ENCODE measurements at places on chromosomes 7 and 10.

DNA sequence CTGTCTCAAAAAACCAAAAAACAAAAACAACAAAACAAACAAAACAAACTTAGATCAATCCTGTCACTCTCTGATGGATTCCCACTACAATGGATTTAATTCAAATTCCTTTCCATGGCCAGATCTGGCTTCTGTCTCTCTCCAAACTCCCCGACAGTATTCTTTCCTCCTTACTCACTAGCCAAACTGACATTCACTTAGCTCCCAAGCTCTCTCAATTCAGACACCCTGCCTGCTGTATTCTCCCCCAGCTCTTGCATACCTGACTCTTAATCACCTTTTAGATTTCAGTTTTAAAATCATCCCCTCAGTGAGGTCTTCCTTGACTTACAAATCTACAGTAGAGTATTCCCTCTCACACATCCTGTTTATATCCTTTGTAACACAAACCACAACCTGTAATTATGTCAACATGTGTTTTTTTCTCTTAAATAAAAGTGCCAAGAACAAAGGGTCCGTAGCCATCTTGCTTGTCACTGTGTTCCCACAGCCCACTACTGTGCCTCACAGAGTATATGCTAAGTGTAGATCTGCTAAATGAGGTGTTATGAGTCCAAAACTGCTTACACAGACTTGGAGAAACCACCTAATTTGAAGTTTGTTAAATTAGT, 14.4 kb downstream of the HERPUD2 start:
- DNase-seq: no peak

DNA sequence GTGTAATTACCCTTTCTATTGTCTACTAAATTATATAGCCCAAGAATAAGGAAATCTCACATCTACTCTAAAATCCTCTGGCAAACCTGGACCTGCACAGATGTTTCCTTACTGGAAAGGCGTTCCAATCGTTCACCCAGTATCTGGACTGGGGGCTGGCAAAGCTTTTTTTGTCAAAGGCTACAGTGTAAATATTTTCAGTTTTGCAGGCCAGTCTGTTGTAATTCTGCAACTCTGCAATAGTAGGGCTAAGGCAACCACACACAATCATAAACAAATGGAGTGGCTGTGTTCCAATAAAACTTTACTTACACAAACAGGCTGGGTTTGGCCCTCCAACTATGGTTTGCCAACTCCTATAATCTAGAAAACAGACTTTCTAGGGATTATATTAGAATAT, 56.2 kb downstream of the GLI3 start:
- peak; percentile 89 for DNase-seq

DNA sequence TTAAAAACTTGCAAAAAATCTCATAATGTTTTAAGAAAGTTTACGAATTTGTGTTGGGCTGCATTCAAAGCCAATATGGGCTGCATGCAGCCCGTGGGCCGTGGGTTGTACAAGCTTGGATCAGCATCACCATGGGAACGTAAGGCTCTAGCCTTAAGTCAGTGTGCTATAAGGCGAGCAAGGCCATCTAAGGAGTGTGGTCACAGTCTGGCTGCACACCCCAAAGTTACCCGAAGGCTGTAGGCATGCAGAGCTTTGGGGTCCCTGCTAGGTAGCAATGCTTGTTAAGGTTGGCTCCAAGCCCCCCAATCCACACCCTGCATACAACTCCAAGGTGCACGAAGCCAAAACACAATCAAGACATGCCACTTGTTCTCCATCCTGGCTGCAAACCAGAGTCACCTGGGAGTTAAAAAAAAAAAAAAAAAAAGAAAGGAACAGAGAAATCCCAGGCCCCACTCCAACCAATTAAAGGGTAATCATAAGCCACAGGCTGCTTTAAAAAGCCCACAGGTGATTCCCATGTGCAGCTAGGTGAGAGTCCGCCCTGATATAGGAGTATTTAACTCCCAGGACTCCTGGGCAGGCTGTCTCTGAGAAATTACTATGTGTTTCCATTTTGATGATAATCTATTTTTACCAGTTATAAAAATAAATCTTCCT, 8.5 kb upstream of the PNLIPRP2 start:
- DNase-seq: no peak

DNA sequence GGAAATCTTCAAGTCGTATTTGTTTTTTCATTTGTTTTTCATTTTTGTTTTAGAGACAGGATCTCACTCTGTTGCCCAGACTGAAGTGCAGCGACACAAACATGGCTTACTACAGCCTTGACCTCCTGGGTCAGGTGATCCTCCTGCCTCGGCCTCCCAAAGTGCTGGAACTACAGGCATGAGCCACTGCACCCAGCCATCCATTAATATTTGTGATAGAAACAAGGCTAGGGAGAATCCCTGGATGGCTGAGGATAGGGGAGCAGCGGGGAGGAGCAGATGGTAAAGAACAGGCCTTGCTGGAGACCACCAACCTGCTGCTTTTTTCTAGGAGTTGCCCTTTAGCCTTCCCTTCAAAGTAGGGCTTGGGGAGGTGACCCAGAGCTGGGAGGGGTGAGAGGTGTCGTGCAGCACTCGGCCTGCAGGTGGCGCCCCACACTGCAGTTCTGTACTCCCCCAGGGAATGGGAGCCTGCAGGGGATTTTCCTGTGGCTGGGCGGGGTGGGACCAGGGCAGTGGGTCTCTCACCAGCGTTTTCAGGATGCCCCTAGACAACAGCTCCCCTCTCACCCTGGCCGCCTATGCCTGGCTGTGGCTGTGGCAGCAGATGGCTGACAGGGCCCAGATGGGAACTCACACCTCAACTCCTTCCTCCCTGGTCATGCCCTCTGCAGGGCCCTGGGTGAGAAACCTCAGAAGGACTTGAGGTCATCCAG, 12.6 kb upstream of the CDH23 start:
- DNase-seq: peak; percentile 14

DNA sequence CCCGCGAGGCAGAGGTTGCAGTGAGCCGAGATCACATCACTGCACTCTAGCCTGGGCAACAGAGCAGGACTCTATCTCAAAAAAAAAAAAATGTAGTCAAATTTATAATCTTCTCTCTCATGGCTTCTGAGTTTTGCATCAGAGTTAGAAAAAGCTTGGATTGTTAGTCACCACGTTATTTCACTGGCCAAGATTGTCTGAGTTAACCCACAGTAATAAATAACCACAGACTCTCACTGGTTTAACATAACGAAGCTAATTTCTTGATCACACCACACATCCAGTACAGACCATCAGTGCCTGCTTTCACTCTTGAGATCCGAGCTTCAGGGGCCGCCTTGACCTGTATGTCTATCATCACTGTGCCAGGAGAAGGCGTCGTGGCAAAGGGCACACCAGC, 116.8 kb upstream of the JCAD start:
- DNase-seq: peak; percentile 52

- no peak for DNase-seq
Observed at GRCh38 chr10:125231813-125232475, 71.6 kb upstream of the CTBP2 start.

DNA sequence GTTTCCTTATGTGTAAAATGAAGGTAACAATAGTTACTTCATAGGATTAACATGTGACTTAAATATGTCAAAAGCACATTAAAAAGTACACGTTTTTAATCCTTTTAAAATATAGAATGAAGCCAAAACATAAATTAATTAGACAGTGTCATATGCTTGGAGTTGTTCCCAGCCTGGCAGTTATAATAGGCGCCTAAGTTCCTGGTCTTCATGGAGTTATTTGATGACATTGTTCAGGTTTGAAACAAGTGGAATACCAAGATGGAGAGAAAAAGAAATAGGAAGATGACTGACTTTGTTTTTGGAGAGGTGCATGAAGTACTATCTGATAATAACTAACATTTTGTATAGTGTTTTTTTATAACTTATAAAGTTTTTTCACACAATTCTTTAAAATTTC, 67.3 kb downstream of the ZNRF2 start:
- no peak for DNase-seq

DNA sequence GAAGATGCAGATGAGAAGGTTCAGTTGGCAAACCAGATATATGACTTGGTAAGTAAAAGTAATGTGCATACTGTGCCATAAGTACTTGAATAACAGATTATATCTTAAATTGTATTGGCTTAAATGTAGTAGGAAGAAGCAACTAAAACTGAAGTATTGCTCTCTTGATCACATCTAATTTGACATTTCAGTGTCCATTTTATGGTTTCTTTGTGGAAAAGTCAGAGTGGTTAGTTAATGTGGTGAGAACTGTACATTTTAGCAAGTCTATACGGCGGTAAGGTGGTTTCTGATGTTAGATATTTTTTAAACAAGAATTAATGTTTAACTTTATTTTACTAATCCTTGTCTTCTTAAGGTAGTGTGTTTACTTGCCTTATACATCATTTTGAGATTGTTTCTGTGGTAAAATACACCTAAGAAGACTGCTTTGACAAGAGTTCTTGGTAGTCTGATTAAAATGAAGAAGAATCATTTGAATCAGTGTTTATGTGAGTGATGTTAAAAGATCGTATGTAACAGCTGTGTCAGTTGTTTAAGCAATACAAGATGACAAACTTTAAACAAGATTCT, 5.1 kb downstream of the ING3 start:
- DNase-seq: no peak

DNA sequence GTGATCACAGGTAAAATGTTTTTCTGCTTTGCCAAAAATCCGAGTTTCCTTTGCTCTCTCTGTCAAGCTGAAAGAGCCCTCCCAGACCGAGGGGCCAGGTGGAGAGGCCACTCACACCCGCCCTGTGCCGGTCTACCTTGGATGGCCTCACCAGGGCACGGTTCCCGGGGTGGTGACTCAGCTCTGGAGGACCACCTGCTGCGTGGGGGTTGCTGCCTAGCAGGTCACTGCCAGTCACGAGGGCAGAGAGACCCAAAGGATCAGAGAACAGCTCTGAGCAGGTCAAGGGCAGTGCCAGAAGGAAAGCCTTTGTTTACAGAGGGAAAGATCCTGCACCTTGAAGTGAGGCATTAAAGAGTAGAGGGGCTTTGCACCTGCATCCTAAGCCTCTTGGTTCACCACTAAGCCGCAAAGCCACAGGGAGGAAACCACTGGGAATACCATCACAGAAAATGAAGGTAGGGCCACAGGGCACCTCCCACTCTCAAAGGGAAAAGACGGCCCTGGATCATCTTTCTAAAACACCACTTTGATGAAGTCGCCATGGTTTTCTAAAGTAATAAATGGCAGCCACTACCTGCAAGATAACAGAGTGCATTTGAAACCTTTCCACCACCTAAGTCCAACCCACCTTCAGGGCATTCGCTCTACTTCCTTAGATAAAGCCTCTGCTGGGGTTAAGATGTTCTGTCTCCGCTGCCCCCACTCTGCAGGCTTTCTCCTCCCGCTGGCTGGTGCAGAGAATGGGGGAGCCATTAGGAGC, 160.3 kb upstream of the KLF14 start:
- peak; percentile 53 for DNase-seq

GRCh38 chr10:12165036-12165435, 30.7 kb downstream of the NUDT5 start:
- no peak for DNase-seq

DNA sequence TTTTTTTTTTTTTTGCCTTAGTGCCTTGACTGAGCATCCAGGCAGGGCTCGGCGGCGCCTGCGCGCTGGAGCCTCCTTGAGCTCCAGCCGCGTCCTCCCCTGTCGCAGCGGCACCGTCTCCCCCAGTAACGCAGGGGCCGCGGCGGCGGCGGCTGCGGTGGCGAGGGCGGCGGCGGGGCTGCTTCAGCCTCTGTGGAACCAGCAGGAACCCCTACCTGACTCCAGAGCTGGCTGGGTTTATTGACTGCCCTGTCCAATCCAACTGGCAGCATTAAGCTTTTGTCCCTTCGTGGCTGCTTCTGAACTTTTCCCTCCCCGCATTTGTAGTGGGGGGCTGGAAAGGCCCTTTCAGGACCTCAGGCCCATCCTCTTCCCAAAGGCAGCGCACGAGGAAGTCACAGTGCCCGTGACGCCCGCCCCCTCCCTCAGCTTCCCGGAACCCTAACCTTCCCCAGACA, at the start of gene GPR85:
TSS of gene GPR85 (minus strand) at position 397 of the 458 bp plus-strand sequence. CDS start 2,106 bp downstream, outside the sequence.
- peak; percentile 77 for DNase-seq

DNA sequence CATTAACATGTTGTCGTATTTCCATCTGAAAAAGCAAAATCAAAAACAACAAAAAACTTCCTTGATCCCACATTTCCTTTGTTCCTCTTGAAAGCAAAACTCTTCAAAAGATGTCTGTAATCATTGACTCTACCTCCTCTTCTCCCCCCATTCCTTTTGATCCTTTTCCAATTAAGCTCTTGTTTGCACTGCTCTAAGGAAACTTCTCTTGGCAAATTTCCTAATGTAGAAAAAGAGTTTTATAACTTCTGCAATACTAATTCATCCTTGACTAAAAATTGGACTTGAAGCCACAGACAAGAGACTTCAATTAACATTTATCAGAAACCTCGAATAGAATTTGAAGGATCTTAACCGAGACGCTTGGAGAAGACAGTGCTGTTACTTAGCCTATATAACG, 317.1 kb upstream of the SEMA3C start:
- no peak for DNase-seq

GRCh38 chr10:89122433-89123051, 84.6 kb downstream of the CH25H start:
- DNase-seq: no peak

- no peak for DNase-seq
Observed at GRCh38 chr10:16957038-16957437, 139.8 kb upstream of the RSU1 start.

DNA sequence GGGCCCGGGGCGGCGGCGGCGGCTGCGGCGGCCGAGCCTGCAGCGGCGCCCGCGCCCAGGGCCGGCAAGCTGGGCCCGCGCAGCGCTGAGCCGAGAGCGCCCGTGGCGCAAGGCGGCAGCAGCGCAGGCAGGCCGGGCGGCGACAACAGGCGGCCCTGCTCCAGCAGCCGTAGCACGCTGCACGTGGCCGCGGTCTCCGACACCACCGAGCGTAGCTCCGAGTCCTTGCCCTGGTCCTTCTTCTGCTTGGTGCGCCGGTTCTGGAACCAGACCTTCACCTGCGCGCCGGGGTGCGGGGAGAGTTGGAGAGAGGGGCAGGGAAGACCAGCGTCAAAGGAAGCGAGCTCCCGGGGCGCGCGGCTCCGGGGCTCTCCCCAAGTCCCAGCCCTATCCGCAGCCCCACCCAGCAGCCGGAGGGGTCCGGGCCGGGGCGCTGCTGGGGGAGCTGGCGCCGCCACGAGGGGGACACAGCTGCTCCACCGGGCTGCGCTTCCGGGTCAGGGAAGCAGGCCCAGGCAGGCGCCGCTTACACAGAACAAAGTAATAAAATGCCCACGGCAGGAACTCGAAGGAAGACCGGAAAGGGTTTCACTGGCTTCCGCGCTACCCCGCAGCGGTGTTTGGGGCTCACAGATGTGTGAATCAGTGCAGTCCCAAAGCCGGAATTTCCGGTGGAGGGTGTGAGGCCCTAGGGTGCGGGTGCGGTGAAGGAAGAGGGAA, 3.6 kb downstream of the VAX1 start:
- DNase-seq: no peak

DNA sequence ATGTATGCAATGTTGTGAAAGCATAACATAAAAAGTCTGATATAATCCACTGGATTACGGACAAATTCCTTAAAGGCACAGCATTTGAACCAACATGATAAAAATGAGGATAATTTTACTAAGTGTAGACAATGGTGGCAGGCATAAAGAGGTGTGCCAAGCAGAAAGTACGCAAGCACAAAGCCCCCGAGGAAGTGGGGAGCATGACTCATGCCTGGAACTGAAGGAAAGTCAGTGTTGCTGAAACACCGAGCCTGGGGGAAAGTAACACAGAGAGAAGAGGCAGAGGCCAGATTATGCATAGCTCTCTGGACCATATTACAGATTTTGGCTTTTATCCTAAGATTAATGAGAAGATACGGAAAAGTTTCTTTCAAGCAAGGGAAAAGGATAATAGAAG, 490.0 kb upstream of the PHF14 start:
- DNase-seq: no peak

- no peak for DNase-seq
Observed at GRCh38 chr10:43123361-43124093, 14.7 kb upstream of the CSGALNACT2 start.
